ENCODE measurements at places on chromosomes 16 and 17.

GRCh38 chr17:10768750-10769251, 35.1 kb downstream of the TMEM238L start:
- DNase-seq = no peak

GRCh38 chr17:61318684-61319098, 81.0 kb upstream of the TBX2 start:
- no peak for DNase-seq

GRCh38 chr16:9138021-9138680, 46.7 kb downstream of the HAPSTR1 start:
- DNase-seq = no peak

- no peak for DNase-seq
Observed at GRCh38 chr17:75914643-75915267, 10.1 kb upstream of the MRPL38 start.

DNA sequence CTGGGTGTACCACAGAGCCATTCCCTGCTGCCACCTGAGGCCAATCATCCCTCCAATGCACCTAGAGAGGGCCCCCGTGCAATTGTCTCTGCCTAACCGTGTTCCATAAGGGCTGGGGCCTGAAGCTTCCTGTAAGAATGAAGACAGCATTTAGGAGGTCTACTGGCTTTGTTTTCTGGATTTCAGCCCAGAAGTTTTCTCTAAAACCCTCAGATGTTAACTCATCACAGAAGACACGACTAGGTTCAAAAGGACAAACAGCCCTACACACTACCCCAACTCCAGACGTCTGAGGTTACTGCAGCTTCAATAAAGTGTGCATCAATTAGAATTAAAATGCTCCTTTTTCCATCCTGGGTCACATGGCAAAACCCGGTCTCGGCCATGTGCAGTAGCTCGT, 10.8 kb upstream of the DRG2 start:
- DNase-seq = no peak

- no peak for DNase-seq
Observed at GRCh38 chr17:13016881-13017654, 759 bp downstream of the ELAC2 start.

DNA sequence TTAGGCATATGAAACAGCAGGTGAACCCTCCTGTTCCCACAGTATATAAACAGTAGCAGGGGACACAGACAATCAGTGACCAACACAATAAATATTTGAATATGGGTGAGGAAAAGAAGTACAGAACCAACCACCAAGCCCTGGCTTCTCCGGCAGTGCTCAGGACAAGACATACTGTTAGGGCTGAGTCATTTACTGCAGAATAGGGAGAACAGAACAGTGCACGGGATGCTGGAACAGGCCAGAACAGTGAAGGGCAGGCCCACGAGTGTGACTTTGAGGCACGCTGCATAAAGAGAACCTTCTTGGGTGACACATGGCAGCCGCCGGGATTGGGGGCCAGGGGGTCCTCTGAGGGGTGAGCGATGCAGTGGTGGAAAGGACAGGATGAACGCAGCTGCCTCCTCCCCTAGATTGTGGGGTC, 160.4 kb downstream of the CMIP start:
- DNase-seq = no peak

DNA sequence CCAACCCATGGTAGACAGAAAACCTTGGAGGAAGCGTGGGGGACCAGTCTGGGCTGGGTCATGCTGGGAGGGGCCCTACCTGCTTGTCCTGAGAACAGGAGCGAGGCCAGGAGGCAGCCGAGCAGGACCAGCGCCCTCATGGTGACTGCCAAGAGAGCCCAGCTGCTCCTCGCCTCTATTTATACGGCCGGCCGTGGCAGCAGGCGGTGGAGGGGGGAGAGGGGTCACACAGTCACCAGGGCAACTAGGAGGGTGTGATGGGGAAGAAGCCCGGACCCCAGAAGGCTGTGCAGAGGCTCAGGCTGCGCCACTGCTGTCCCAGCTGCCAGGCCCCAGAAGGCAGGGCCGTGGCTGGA, at the start of gene SRL:
Gene SRL (minus strand): TSS at position 153 of the 356 bp plus-strand sequence. CDS start 13 bp downstream, at position 140.
- DNase-seq = no peak

- no peak for DNase-seq
Observed at GRCh38 chr16:79165506-79165905, 435.0 kb downstream of the MAF start.

DNA sequence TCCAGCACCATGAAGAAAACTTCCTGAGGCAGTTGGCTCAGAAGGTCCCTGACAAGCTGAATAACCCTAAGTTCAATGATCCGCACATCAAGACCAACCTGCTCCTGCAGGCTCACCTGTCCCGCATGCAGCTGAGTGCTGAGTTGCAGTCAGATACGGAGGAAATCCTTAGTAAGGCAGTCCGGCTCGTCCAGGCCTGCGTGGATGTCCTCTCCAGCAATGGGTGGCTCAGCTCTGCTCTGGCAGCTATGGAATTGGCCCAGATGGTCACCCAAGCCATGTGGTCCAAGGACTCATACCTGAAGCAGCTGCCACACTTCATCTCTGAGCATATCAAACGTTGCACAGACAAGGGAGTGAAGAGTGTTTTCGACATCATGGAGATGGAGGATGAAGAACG, 88.4 kb upstream of the SMURF2 start:
- no peak for DNase-seq

DNA sequence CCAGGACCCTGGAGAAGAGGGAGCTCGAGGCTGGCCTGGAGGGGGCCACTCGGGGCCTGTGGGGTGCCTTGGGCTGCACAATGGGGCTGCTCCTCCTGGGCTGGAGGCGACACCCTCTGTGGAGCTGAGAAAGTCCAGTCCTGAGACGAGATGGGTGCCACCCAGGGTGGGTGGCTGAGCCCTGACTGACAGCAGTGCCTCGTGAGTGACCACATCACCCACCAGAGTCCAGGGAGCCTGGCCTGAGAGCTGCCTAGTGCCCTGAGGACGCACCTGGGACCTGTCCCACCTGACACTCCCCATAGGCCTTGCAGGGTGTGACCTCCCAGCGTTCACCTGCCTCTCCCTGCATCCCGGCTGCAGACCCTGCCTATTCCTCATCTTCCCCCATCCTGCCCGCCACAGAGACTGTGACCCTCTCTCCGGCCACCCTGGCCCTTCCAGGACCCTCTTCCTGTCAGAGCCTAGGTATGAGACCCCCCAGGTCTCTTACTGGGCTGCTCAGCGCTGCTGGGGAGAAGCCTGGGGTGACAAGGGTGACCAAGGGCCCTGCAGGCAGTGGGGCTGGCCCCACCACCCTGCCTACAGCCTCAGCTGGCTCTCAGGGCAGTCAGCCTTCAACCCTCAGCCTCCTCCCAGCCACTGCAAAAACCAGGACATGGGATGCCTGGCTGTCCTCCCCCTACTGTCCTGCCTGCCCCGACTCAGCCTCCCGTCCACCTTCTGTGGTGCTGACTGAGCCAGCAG, 41.2 kb downstream of the TNFRSF13B start:
- no peak for DNase-seq

DNA sequence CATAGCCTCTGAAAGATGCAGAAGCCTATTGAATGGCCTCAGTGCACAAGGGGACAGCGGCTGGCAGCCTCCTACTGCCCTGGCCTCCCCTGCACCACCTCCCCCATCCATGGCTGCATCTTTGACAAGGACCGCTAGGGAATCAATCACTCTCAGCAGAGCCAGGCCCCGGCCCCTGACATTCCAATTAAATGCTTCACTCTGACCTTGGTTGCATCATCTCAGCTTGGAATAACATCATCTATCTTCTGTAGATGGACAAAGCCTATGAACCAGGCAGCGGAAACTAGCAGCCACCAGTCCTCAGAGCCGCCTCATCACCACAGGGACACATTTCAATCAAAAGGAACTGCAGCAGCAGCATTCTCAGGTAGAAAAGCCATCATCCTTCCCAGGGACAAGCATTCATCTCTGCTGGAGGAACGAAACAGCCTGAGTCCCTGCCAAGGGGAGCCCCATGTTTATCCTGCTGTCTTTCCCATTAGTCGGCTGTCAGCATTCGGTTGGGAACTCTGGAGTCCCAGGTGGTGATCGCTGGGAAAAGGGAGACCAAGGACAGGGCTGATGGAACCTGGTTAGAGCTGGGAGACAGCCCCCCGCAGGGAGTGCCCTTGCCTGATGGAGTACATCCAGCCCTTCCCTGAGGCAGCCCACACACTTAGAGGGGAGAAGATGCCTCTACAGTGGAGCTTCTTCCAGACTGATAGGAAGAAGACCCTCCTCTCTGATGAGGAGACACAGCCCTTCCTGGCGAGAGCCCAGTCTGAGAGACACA, 11.5 kb upstream of the TMEM132E start:
- DNase-seq = no peak

- no peak for DNase-seq
Observed at GRCh38 chr16:57508035-57508425, 21.7 kb upstream of the DOK4 start.

GRCh38 chr16:80991792-80992430, 14.8 kb downstream of the CMC2 start:
- no peak for DNase-seq

DNA sequence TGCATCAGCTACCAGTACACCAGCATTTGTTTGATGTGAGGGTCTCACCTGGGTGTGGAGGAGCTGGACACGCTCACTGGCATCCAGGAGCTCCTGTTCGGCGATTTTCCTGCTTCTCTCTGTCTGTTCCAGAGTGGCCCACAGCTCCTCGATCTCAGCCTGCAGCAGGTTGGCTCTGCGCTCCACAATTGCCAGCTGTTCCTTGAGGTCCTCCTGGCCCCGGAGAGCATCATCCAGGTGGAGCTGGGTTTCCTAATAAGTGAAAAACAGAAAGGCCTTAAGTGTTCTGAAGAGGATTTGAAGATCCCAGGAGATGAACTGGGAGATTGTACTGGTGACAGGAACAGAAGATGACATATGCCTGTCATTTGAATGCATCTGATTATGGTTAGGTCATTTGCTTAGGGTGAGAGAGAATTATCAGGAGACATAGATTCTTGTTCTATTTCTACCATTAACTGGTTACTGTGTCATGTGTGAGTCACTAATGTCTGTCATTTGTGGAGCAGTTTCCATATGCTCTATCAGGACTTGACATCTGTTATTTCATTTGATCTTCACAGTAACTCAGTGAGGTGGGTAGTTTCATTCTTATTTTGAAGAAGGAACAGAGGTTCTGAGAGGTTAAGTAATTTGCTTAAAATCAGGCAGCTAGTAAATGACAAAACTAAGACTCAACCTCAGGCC, 21.5 kb upstream of the MYH13 start:
- DNase-seq = no peak

- no peak for DNase-seq
Observed at GRCh38 chr16:200388-200787, 20.1 kb downstream of the HBQ1 start.

GRCh38 chr17:63955232-63955631, 17.5 kb downstream of the SCN4A start:
- no peak for DNase-seq

GRCh38 chr16:85243308-85243707, 131.0 kb upstream of the CIBAR2 start:
- DNase-seq = no peak

GRCh38 chr17:75557852-75558665, 29.5 kb upstream of the MYO15B start:
- no peak for DNase-seq

GRCh38 chr17:32124985-32125847, 17.1 kb upstream of the RHOT1 start:
- no peak for DNase-seq

DNA sequence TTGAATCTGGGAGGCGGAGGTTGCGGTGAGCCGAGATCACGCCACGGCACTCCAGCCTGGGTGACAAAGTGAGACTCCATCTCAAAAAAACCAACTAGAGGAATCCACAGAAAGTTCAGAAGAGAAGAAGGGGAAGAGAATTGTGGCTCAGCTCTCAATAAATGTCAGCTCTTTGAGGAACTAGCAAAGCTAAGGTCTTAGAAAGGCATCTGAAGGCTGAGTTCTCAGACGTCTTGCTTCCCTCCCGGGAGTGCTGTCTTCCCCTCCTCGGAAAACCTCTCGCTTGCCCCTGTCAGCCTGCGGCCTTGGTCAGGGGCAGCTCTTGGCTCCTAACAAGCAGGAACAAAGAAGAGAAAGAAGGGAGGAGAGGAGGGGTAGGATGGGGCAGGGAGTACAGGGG, 5.3 kb downstream of the SHPK start:
- no peak for DNase-seq

- DNase-seq = no peak
Observed at GRCh38 chr16:82630688-82631087, 3.9 kb downstream of the CDH13 start.

DNA sequence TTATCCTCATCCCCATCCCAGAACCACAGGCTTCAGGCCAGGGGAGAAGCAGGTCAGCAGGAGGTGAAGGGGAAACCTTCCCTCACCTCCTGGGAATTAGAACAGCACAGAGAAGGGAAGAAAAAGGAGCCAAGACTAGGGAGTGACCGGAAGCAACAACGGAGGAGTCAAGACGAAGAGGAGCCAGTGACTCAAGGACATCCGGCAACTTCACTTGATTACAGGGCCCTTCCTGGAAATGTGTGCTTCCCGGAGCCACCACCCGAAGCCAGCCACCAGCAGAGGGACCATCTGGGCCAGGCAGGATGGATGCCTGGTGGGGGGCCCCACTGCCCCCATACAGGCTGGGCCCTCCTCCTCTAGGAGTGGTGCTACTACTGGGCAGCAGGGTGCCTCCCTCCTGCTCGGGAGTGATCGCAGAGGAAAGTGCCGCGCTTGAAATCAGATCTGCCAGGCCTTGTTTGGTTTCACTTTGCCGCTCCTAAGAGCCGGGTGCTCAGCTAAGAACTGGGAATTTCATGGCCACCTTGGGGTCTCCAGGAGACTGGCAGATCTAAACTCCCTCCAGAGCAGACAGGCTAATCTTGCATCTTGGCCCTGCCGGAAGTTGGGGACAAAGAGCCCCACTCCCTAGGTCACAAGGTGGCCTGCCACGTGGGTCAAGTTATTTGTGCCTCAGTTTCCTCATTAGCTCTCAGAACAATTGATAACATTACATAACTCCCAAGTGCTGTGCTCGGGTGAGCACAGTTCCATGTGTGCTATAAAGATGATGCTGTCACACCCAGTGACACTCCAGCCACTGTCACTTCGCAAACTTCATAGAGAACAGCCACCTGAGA, 6.6 kb downstream of the CDC42EP4 start:
- no peak for DNase-seq

DNA sequence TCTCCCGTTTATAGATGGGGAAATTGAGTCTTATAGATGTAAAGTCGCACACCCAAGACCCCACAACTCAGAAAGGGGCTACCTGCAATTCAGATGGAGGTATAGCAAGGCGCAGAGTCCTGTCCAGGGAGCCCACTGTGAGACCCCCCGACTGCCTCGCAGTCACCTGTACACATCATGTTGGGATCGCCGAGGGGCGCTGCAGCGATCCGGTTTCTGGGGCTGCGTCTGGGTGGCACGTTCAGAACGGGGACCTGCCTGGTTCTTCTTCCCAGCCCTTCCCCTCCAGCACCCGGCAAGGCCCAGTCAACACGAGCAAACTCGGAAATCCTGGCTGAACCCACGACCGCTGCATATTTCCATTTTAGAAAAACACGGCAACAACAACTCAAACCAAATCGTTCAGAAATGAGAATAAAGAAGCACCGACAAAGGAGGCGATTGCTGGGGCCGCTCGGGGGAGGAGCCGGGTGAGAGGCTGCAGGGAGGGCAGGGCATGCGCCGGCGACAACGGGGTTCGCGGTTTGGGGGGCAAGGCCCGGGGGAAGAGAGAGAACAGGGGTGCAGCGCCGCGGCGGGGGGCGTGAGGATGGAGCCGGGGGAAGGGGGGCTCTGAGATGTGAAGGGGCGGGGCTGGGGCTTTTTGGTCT, 643 bp downstream of the HSDL1 start:
- DNase-seq = no peak

- no peak for DNase-seq
Observed at GRCh38 chr17:8327303-8327649, 12.4 kb upstream of the ODF4 start.

- no peak for DNase-seq
Observed at GRCh38 chr16:80804526-80805383, at the start of gene CDYL2. Gene CDYL2, minus strand, starts transcription at chr16:80804598. Its CDS starts 425 bp downstream, at chr16:80804173.

GRCh38 chr16:25073854-25074253, 37.7 kb upstream of the LCMT1 start:
- no peak for DNase-seq

Data from cortex of kidney (tissue), 1 donor.